ENCODE measurements at places on chromosomes 16 and 17. TPM values are rescaled to one million over a fixed set of nuclear protein-coding genes. Genes with fewer than 3 reads are reported as not detected.

SULT1A4 gene
- total RNA-seq: 18.4 TPM

TMUB2 gene
- 37.0 TPM for total RNA-seq

IGSF6 gene
- not detected for total RNA-seq

PPP1R9B gene
- 35.2 TPM for total RNA-seq

ZNF768 gene
- total RNA-seq: 18.6 TPM

MAF gene
- total RNA-seq: 43.7 TPM

NEUROD2 gene
- not detected for total RNA-seq

ADAD2 gene
- not detected for total RNA-seq

RASD1 gene
- 6.3 TPM for total RNA-seq

C16orf96 gene
- not detected for total RNA-seq

KRT32 gene
- not detected for total RNA-seq

IL17C gene
- not detected for total RNA-seq

C16orf89 gene
- not detected for total RNA-seq

ZNF830 gene
- 17.5 TPM for total RNA-seq

DOC2B gene
- 57.9 TPM for total RNA-seq

ABCC3 gene
- 1.3 TPM for total RNA-seq

CIITA gene
- 0.28 TPM for total RNA-seq

STX1B gene
- total RNA-seq: 0.70 TPM

OR1A1 gene
- not detected for total RNA-seq

EVI2A gene
- not detected for total RNA-seq

PTX4 gene
- not detected for total RNA-seq

KRT36 gene
- total RNA-seq: 0.14 TPM

HS3ST2 gene
- 0.09 TPM for total RNA-seq

TP53TG3F gene
- not detected for total RNA-seq

ADAM11 gene
- under 0.01 TPM for total RNA-seq

GRAPL gene
- total RNA-seq: 36.1 TPM

VAT1L gene
- 1.4 TPM for total RNA-seq

ATXN7L3 gene
- 51.1 TPM for total RNA-seq

CCL1 gene
- not detected for total RNA-seq

HBQ1 gene
- 0.34 TPM for total RNA-seq

CCL17 gene
- not detected for total RNA-seq

SPATA32 gene
- 0.05 TPM for total RNA-seq

MMP15 gene
- 24.2 TPM for total RNA-seq

ZSCAN10 gene
- total RNA-seq: not detected

PRAC2 gene
- not detected for total RNA-seq

SDK2 gene
- not detected for total RNA-seq

TMEM106A gene
- 2.4 TPM for total RNA-seq

TNK1 gene
- total RNA-seq: 3.6 TPM

VTN gene
- 0.14 TPM for total RNA-seq

TNFRSF17 gene
- not detected for total RNA-seq

QPRT gene
- 0.28 TPM for total RNA-seq

TBC1D3B gene
- 0.85 TPM for total RNA-seq

RAP1GAP2 gene
- 4.1 TPM for total RNA-seq

KRTAP3-2 gene
- total RNA-seq: not detected

OR1G1 gene
- not detected for total RNA-seq

YWHAE gene
- total RNA-seq: 558 TPM

FASN gene
- 216 TPM for total RNA-seq

GP1BA gene
- not detected for total RNA-seq

All from dermis blood vessel endothelial cell (primary cell).